Adipocyte (in vitro differentiated cells): ENCODE measurements at places on chromosomes 3 and 15.

- DNase-seq, result peak; percentile 42
Observed at GRCh38 chr3:182671942-182672341, 121.4 kb upstream of the ATP11B start.

- peak; percentile 70 for DNase-seq
Observed at GRCh38 chr15:99554880-99555488, 10.8 kb upstream of the MEF2A start.

GRCh38 chr15:83653639-83654378 is at the start of gene ADAMTSL3:
Gene ADAMTSL3, plus strand, starts transcription at chr15:83654123. Its CDS starts 1,639 bp downstream, at chr15:83655762.
- DNase-seq, result peak; percentile 11

- no peak for DNase-seq
Observed at GRCh38 chr3:134904241-134904771, 109.2 kb downstream of the EPHB1 start.

DNA sequence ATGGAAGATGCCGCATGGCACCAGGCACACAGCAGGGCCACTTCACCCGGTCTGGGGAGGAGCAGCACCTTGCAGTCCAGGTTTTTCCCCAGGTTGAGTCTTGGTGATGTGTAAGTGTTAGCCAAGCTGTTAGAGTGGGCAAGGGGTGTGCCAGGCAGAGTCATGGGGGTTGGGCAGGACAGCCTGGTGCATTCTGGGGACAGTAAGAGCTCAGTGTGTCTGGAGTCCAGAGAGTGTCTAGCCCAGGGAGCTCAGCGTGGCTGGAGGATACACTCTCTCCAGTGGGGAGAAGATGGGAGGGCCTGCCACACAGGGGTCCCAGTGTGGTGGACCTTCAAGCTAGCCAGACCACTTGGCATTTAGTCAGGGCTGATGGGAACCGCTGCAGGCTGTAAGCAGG is 87.4 kb downstream of the AAGAB start:
- no peak for DNase-seq

DNA sequence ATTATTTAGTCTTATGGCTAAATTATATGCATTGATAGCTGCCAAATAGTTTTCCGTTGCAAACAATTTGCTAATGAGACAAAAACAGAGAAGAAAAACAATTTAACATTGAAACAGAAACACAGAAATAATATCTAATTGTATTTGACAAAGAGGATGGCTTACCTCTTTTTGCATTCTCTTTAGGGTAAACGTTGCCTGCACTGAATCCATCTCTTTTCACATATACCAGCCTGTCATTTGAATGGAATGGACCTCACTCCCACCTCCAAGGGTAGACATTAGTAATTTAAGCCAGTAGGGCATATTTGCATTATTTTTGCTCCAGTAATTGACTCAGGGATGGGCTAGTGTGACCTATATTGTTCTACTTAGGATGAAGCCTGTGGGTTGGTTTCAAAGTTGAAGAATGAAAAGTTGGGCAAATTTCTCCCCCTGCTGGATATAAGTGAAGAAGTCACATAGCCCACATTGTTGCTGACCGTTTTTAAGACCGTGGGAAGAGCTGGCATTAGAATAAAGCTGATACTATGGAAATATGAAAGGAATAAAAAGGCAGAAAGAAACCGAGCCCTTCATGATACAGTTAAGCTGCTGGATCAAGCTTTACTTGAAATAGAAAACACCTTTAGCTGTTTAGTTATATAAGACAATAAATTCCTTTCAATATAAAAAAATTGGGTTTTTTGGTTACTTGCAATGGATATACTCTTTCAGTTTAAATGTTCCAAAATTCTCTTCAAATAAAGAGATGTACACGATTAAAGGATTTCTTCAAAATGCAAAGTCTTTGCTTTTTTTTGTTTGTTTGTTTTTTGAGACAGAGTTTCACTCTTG is 26.9 kb downstream of the PIERCE2 start:
- peak; percentile 86 for DNase-seq

GRCh38 chr3:151770956-151771355 is 37.2 kb downstream of the AADACL2 start:
- peak; percentile 72 for DNase-seq

GRCh38 chr3:51709675-51710074 is 2.8 kb downstream of the GRM2 start:
- no peak for DNase-seq

DNA sequence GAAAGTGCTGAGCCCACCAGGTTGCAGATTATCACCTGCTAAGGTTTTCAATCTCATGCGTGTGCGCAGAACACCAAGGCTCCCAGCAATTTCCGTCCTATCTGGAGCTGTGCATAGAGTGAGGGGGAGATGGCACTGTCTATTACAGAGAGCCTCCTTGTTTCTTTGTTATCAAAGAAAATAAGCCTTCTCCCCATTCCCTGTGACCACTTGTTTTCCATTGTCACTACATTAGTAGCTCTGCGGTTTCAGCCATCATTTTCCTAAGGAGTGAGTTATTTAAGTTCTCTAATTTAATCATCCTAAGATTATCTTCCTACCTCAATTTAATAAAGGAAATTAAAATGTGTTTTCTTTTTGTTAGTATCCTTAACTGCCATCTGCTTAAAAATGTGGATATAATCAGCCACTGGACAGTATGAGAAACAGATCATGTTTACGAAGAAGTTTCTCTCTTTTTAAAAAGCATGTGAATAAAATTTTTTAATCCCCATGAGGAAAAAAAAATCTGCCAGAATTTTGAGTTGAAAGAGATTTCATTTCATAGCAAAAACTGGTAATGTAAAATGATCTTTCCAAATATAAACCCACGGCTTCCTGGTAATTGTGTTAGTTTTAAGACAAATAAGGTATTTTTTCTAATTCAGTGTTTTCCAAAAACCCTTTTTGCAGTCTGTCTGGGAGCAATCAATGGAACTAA is 172.3 kb upstream of the UBE2E1 start:
- no peak for DNase-seq

DNA sequence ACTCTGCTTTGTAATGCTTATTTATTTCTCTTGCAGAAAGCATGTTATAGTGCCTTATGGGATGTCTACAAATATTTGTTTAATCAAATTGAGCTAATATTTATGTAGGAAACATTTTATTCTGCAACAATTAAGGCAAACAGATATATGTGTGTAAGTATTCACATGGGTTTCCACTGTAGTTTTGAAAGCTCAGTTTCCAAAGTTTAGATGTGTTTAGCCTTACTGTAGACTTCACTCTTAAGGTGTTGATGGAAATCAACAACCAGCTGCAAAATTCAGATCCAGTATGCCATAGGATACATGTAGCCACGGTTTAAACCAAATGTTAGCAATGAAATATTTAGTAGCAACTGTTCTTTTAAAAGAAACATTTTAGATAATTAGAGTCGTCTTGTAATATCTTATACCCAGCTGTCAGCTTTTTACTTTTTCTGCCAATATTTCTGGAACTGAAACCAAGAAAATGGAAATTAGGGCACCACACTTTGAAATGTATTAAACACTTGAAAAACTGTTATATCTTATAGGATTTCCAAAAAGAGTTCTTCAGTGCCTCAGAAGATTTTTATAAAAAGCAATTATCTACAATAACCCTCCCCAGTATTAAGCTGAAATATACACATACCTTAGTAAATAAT is 18.5 kb downstream of the PIK3CA start:
- no peak for DNase-seq

DNA sequence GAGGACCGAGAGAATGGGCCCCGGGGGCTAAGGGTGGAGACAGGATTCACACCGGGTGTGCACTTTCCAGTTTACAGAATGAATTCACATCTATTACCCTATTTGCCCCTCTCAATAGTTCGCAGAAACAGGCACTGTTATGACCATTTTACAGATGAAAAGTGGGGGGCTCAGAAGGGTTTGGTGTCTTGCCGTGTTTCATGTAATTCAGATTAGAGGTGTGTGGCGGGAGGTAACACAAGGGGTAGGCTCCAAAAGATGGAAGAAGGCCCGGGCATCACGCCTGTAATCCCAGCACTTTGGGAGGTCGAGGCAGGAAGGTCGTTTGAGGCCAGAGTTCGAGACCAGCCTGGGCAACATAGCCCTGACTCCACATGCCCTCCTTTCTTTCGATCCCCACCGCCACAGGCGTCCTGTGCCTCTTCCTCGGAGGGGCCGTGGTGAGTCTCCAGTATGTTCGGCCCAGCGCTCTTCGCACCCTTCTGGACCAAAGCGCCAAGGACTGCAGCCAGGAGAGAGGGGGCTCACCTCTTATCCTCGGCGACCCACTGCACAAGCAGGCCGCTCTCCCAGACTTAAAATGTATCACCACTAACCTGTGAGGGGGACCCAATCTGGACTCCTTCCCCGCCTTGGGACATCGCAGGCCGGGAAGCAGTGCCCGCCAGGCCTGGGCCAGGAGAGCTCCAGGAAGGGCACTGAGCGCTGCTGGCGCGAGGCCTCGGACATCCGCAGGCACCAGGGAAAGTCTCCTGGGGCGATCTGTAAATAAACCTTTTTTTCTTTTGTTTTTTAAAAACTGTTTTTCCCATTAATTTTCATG is 3.4 kb downstream of the DUOXA2 start:
- DNase-seq, result no peak

DNA sequence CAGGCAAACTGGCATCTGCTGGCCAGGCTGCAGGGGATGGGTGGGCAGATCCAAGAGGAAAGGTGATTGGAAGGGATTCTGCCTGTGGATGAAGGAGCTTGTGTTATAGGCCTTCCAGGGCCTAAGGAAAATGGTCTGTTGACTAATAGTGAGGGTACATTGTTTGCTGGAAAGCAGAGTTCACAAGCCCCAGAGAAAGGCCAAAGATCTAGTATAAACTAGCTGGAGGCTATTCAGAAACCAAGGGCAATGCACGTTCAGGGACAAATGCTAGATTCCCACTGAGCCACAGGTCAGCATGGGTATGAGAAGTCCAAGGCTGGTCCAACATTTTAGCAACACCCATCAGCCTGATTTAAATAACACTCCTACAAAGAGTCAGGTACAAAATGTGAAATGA is 74.7 kb downstream of the FBN1 start:
- no peak for DNase-seq

- DNase-seq, result no peak
Observed at GRCh38 chr3:143661677-143662076, 186.6 kb downstream of the SLC9A9 start.

DNA sequence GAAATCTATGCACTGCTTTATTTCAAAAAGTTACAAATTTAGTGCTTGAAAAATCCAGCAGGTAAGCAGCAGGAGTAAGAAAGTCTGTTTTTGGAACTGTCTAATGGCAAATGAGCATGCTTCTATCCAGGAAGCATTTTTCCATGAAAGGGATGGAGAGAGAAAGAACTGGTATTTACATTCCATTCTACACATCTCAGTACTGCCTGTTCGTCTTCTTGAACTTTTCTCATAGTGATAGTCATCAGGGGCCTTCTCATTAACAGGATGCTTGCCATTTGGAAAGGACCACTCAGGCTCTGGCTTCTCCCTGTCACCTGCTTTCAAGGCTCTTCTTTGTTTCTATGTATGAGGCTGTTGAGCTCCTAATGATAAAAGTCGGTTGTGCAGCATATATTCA is 267.3 kb upstream of the IL12A start:
- no peak for DNase-seq

DNA sequence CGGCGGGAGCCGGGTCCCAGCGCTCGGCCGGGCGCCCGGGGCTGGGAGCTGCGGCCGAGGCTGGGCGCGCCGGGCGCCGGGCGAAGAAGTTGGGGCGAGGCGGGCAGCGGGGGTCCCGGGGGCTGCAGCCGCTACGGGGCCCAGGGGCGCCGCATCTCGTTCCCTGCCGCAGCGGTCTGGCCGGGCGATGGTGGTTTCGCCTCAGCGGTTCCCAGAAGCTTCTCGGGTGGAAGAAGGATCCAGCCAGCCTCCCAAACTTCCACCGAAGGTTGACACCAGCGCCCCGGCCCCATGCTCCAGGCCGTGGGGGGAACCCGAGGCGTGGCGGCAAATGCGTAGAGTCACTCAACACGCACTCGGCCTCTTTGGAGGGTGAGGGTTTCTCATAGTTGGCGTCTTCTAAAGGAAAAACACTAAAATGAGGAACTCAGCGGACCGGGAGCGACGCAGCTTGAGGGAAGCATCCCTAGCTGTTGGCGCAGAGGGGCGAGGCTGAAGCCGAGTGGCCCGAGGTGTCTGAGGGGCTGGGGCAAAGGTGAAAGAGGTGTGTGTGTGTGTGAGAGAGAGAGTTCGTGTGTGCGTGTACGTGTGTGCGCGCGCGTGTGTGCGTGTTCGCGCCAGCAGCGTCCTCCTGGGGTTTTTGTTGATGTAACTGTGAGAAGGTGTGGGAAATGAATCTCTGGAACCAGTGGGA is 940 bp downstream of the BOC start:
- DNase-seq, result peak; percentile 67

DNA sequence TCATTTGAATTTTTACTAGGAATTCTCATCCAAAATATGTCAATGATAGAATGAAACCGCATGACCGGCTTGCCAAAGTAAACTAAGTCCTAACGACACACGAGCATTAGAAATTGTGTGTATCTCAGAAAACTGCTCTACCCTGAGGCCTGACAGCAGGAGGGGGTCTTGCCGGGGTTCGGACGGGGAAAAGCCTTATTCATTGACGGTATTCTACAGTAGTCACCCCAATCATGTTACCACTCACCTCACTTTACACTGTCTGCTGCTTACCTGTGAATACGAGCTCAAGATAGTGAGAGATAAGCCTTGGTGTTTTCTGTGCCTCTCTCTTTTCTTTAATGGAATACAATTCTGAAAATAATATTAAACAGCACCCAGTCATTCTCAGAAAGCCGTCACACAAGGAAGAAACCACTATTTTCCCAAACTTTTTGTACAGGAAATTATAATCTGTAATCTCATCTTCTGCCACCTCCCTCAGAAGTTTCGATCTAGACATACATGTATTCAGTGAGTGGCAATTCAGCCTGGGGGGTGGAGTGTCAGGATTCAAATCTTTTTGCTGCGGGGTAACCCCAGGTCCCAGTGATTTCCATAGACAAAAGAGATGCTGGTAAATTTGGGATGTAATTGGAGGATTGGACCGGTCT is 492 bp upstream of the FAM43A start:
- DNase-seq, result no peak

GRCh38 chr3:47661121-47661752 is 82.6 kb upstream of the CSPG5 start:
- DNase-seq, result peak; percentile 63

GRCh38 chr3:47310391-47310790 is 27.6 kb downstream of the KLHL18 start:
- no peak for DNase-seq

GRCh38 chr3:16824081-16824696 is 60.6 kb upstream of the PLCL2 start:
- no peak for DNase-seq

GRCh38 chr3:52794612-52795099 is at the start of gene ITIH3:
Gene ITIH3, plus strand, starts transcription at chr3:52794796. Its CDS starts 8 bp downstream, at chr3:52794804.
- no peak for DNase-seq

DNA sequence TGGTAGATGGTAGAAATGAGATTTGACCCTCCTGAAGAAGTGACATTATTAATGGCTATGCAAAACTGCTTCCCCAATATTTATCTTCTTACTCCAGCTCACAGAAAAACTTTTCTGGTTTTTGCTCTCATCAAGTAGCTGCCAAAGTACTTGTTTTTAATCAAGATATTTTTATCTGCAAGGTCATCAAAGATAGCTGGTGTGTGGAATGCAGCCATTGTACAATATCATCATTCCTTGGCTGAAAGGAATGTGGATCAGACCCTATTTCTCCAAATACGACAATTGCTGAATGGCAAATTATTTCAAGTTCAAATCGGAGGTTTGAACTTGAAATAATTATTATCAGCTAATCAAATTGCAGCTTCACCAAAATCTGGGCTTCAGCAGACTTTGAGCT is 126.9 kb upstream of the SLC7A14 start:
- DNase-seq, result no peak
